ENCODE measurements at places on chromosomes 16 and 17.
A peak's percentile ranks its signal among the peaks of the same experiment; 100 is the strongest.

DNA sequence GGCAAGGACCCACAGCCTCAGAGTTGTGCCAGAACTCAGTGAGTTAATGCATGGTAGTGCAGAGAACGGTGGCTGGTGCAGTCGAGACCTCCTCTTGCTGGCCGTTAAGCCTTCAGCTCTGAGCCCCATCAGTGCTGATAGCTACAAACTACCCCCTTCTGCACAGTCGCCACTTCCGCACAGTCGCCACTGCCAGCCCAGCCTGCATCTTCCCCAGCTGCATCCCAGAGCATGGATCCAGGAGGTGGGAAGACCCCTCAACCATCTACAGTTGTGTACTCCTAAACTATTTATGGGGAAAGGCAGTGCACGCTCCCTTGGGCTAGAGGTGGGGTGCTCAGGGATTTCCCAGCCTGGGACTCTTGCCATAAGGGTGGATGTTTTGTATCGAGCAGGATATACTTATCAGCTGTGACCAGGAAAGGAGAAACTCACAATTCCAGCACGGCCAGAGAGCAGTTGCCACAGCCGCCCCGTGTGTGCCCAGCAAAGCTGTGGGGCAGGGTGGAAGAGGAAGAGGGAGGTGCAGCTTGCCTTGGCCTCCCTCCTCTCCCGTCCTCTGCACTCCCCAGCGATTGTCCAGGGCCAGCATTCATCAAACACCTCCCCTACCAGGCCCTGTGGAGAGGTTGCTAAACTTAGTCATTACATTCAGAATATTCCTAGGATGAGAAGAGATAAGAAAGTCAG lies 49.5 kb upstream of the CMIP start:
- DNase-seq = no peak

- DNase-seq = no peak
These were observed 439.3 kb upstream of the GOT2 start for GRCh38 chr16:59173408-59173831.

DNA sequence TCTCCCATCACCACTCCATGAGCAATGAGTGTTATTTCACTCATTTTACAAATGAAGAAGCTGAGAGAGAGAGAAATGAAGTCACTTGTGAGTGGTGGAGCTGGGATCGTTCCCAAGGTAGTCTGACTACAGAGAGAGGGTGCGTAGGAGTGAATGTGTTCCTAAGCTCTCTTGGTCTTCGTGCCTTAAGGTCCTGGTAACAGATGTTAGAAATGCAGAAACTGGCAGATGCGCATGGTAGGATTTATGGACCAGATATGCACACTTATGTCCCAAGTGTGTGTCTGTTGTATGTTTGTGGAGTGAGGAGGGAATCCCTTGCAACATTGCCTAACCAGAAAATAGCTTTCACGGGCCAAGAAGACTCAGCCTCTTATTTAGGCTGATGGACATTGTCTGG lies 93.2 kb upstream of the ZNF469 start:
- no peak for DNase-seq

DNA sequence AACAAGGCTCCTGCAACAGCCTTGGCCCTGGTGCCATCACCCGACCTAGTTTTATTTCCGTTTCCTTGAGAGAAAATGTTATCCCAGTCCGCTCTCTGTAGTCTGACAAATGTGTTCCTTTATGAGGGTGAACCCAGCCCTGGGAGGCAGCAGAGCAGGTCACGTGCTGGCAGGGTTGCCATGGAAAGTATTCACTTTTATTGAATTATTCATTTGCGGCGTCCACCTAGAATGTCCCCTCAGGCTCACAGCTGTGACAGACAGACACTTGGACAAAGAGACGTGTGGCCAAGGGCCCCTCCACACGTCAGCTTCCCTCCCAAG lies 90.0 kb downstream of the WSCD1 start:
- DNase-seq = no peak

DNA sequence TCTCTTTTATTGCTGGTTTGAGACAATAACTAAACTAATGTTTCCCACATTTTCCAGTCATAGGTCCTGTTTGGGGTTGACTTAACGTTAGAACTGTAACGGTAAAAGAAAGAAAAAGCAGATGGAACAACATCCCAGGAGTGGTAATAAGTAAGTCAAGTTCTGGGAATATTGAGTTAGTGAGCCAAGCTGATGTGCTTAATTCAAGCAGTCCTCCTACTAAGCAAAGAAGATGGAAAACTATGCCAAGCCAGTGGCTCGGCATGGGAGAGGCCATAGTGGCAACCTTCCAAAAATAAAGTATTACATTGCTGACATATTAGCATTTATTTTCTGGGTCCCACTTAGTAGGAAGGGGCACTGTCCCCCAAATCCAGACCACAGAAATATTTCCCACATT lies 161.7 kb upstream of the CDH5 start:
- DNase-seq = no peak

DNA sequence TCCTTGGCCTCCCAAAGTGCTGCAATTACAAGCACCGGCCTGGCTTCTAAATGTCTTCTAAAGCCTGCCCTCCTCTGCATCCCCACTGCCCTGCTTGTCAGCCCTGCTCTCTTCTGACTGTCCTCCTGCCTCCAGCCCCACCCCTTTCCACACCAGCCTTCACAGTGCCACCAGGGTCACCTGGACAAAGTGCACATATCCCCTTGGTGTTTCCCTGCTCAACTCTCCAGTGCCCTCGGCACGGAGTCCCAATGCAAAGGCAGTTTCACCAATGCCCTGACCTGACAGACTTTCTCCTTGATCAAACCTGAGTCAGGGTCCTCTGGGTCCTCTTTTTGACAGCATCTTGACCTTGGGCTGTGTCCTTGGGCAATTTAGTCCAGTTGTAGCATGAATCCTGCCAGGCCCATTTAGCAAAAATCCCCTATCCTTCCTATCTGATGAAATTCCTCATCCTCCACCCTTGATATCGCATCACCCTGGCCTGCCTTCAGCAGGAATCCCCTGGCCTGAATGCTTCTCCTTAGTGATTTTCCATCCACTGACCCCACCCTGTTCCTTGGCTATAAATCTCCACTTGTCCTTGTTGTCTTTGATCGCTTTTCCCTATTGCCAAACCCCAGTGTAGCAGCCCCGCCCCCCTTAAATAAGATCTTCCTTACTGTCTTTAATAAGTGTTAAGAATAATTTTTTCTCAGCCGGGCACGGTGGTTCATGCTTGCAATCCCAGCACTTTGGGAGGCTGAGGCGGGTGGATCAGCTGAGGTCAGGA lies 42.7 kb upstream of the ETV4 start:
- no peak for DNase-seq

DNA sequence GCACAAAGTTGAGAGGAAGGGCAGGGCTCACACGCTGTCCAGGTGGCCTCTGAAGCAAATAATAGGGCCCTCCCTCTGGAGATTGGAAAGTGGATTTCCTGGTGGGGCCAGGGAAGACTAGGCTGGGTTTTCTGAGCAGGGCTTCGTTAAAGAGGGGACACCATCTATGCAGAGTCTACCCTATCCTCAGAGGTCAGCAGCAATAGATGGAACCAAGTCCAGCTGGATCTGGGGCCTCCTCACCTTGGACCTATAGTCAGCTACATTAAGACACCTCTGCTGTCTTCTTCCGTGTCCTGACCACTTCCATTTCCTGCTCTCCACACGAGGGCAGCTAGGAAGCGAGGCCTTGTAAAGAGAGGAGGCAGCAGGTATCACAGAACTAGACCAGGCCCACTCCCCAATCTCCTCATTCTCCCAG lies 14.7 kb upstream of the ST6GALNAC1 start:
- no peak for DNase-seq

DNA sequence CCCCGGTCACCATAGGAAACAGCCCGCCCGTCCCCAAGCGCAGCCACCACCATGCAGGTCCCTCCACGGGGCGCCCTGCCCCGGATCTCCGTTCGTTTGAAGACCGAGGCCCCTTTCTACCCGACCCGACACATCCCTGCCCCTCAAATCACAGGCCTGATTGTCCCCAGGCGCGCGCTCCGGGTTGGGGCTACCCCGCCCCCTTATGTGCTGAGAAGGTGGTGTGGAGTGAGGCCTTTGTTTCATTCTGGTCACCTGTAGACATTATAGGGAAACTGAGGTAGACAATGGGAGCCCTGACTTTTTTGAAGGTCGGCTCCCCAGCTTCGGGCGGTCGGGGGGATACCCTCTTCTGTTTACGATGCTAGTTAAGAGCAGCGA lies 763 bp upstream of the ACTG1 start:
- DNase-seq = peak; percentile 58

DNA sequence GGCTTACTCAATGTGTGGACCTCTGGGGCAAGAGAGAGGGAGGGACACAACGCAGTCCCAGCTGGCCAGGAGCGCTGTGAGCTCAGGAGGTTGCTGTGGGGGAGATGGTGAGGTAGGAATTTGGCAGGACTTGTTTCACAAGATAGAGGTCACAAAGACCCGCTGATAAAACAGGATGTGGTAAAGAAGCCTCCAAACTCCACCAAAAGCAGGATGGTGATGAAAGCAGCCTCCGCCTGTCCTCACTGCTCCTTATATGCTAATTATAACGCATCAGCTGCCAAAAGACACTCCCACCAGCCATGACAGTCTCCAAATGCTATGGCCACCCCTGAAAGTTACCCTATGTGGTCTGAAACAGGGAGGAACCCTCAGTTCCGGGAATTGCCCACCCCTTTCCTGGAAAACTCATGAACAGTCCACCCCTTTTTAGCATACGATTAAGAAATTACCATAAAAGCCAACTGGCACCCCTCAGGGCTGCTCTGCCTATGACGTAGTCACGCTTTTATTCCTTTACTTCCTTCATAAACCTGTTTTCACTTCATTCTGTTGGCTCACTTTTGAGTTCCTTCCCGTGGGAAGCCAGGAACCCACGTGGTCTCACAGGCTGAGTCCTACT lies 5.3 kb upstream of the EIF4A3 start:
- no peak for DNase-seq

- DNase-seq = no peak
These were observed 29.3 kb downstream of the TK2 start for GRCh38 chr16:66520406-66521170.

DNA sequence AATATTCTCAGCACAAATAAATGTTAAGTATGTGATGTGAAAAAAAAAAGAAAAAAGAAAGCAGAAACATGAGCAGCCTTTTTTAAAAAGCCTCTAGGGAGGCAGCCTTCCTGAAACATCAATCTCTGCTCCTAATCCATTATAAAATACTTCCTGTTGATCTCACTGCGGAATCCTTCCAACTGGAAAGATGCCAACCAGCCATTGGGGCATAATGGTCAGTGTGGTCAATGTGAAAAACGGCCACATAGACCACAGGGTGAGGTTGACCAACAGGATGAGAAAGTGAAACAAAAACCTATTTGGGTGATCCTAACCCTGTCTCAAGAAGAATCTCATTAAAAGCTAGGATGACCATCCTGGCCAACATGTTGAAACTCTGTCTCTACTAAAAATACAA lies 26.1 kb upstream of the ABCA8 start:
- no peak for DNase-seq

DNA sequence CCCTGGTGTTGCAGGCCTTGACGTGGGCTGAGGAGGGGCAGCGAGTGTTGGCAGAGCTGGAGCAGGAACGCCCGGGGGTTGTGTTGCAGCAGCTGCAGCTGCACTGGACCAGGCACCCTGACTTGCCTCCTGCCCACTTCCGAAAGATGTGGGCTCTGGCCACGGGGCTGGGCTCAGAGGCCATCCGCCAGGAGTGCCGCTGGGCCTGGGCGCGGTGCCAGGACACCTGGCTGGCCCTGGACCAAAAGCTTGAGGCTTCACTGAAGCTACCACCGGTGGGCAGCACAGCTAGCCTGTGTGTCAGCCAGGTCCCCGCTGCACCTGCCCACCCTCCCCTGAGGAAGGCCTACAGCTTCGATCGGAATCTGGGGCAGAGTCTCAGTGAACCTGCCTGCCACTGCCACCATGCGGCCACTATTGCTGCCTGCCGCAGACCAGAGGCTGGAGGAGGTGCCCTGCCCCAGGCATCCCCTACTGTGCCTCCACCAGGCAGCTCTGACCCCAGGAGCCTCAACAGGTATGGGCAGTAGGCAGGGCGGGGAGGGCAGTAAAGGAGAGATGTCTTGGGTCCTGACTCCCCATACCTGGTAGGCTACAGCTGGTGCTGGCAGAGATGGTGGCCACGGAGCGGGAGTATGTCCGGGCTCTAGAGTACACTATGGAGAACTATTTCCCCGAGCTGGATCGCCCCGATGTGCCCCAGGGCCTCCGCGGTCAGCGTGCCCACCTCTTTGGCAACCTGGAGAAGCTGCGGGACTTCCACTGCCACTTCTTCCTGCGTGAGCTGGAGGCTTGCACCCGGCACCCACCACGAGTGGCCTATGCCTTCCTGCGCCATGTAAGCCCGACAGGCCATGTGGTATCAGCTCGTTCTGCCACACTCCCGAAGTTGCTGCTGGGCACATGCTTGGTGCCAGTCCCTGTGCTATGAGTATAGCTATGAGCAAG lies 5.6 kb downstream of the PLEKHG4 start:
- DNase-seq = peak; percentile 14

- no peak for DNase-seq
These were observed 50.2 kb downstream of the WSCD1 start for GRCh38 chr17:6120351-6120750.

GRCh38 chr16:15961060-15961511 lies 11.7 kb downstream of the ABCC1 start:
- no peak for DNase-seq

DNA sequence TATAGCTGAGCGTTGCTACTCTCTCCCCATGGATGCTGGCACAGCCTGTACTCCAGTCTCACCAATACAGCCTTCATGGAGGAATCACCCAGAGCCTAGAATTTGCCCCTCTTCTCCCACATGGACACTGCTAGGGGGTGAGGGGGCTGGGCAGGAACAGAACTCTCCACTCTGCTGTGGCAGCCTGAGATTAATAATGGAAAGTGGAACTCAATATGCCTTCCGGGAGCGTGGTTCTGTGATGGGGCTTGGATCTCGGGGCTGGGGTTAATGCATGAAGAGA lies 1.2 kb downstream of the SLC9A5 start:
- no peak for DNase-seq

- no peak for DNase-seq
These were observed 26.7 kb downstream of the C16orf54 start for GRCh38 chr16:29719063-29719462.

GRCh38 chr16:87824016-87824990 lies 45.0 kb downstream of the SLC7A5 start:
- DNase-seq = no peak

DNA sequence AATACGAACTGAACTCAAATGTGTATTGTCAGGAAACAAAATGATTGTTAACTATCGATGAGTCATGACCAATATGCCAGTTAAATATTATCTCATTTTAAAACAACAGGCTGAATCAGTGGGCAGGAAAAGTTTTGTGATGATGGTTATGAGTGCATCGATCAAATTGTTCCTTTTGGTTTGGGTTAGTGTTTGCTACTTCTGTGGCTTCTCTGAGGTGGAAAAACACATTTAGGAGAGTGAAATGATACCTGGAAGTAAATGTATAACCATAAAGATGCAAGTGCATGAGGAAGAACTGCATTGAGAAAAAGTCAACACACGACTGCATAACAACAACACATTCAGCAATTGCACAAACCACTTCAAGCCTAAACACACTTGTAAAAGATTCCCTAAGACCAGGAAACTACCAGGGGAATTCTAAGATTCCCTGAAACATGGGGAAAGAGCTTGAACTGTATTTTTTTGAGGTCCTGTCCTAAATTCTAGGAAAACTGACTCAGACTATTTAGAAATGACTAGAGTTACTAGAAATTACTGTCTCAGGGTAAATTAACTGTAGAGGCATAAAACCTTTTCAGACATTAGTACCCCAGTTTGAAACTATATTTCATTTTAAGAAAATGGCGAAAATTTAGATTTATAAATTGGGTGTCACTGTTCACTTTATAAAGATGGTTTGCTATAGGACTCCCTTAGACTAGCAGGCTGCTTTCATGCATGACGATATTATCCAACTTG lies 44.8 kb downstream of the CDYL2 start:
- DNase-seq = no peak

- no peak for DNase-seq
These were observed 646.7 kb upstream of the SALL1 start for GRCh38 chr16:51797669-51798259.

All from NCI-H2081 treated with DMSO at 0.1 percent for 48 hours (cell line).